ENCODE measurements at places on chromosomes 4 and X.

GRCh38 chr4:88958080-88958479, 98.9 kb downstream of the FAM13A start:
- no peak for DNase-seq

- DNase-seq, result peak; percentile 45
These were observed 25.7 kb upstream of the SHISA3 start for GRCh38 chr4:42371305-42372252.

DNA sequence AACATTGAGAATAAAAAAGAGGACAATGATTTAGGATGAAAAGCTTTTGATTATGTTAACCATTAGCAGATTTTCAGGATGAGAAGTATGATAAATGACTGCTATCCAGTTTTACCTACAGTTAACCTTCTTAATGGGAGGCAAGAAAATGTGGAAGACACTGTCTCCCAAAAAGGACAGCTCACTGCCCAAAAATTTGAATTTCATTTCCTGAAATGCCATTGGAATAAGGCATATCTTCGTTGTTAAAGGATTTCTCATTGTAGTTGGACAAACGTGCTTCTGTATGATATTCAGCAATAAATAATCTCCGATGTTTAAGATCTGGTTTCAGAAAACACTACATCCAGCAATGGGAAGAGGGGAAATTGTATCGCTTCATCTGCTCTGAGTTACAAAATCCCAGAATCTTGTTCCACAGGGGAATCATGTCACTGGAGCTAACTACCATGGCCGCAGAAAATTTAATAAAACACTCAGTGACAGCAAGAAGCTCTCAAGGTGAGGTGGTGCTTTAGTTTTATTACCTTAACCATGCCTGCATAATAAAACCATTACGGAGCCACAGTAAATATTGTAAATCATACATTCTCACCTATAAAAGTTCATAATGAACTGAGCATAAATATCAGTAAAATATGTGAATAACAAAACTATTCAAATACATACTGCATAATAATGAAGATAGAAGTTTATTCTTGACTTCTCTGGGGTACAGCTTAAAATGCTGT, 552.3 kb downstream of the PCDH7 start:
- no peak for DNase-seq

GRCh38 chrX:10006086-10006485, 38.9 kb downstream of the CLDN34 start:
- DNase-seq, result no peak

Measured in M059J (cell line).